ENCODE measurements at places on chromosomes 2 and 18.

- DNase-seq: no peak
These were observed 10.8 kb downstream of the PCBP1 start for GRCh38 chr2:70098032-70098431.

GRCh38 chr18:51350081-51350480 is 152.6 kb upstream of the MEX3C start:
- no peak for DNase-seq

DNA sequence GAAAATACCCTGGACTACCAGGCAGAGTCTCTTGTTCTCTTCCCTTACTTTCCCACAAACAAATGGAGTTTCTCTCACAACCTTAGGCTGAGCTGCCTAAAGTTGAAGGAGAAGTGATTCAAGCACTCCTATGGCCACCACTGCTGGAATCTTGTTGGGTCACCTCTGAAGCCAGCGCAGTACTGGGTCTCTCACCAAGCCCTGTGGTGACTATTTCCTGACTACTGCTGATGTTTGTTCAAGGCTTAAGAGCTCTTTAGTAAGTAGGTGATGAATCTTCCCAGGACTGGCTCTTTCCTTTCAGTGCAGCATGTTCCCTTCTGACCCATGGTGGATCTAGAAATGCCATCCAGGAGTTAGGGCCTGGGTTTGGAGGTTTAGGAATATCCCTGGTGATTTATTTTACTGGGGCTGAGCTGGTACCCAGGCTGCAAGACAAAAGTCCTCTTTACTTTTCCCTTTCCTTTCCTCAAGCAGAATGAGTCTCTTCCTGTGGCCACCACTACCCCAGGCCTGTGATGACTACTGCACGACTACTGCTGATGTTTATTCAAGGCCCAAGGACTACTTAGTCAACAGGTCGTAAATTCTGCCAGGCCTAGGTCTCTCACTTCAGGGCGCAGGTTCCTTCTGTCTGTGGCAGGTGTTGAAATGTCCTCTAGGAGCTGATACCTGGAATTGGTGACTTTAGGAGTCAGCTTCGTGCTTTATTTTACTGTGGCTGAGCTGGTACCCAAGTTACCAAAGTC is 121.8 kb downstream of the SLC4A10 start:
- DNase-seq: no peak

DNA sequence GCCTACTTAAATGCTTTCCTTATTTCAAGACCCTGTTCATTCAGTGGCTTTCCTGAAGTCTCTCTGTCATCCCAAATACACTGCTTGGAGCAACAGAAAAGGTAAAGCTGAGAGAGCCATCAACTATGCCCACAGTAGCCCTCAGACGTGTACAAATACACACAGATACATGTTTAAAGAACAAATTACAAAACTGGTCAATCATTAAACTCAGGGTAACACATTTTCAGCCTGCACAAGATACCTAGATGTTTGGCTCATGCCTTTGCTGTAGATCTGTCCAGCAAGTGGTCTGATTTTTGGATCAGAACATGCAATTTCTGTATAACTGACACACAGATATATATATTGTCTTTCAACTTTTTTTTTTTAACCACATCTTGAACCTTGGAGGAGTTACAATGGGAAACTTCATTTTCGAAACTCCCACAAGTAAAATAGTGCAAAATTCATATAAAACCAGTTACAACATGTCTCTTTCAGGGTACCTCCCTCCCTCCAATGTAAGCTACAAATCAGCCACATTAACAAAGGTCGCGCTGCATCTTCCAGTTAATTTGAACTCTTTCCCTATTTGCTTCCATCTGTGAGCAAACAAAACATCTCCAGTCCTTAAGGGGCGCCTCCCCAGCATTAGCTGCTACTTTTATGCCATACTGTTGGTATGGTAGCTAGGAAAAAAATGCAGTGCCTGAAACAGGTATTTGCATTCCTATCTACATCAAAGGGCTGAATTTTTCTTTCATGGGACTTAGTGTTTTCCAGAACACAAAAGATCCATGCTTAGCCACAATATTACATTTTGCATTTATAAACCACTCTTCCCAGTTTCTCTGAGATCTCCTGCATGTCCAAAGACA is 311.9 kb downstream of the NRXN1 start:
- DNase-seq: no peak

DNA sequence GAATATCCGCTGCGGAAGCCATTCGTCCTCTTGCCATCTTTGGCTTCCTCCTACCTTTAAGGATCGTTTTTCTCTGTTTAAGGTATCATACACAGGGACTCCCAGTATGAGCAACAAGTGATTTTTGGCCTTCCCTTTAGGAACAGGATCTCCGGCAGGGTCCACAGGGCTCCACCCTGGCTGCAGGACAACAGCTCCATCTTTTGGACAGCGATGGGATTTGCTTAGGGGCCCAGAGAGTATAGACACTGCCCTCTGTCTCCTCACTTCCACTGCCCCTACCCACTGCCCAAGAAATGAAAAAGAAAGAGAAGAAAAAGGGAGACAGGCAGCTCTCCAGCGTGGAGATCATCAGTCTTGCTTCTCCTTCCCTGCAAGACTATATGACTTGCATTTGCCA is 224.5 kb downstream of the UXS1 start:
- no peak for DNase-seq

- DNase-seq: no peak
These were observed 7.4 kb downstream of the THNSL2 start for GRCh38 chr2:88177556-88177955.

DNA sequence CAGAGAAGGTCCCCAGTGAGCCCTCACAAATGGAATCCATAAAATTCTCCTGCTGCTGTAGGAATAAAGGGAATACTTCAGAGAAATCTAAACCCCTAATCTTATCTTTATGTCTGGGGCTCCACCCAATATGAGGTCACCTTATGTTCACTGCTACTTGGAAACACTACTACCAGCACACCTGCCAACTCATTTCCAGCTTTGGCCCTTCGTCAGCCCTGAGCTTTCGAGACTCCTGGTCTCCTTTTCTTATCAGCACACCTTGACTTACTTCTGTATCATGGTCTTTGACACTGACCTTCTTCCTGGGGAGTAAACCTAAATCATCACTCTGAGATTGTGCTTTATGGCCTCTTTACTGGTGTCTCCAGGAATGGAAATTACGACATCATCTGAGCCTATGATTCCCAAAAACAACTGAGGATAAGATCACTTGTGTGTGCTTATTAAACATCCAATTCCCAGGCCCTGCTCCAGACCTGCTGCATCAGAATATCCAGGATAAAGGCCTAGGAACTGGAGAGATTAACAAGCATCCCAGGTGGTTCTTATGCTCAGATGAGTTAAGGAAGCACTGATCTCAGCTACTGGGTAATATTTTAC is 22.2 kb upstream of the ASNSD1 start:
- DNase-seq: no peak

DNA sequence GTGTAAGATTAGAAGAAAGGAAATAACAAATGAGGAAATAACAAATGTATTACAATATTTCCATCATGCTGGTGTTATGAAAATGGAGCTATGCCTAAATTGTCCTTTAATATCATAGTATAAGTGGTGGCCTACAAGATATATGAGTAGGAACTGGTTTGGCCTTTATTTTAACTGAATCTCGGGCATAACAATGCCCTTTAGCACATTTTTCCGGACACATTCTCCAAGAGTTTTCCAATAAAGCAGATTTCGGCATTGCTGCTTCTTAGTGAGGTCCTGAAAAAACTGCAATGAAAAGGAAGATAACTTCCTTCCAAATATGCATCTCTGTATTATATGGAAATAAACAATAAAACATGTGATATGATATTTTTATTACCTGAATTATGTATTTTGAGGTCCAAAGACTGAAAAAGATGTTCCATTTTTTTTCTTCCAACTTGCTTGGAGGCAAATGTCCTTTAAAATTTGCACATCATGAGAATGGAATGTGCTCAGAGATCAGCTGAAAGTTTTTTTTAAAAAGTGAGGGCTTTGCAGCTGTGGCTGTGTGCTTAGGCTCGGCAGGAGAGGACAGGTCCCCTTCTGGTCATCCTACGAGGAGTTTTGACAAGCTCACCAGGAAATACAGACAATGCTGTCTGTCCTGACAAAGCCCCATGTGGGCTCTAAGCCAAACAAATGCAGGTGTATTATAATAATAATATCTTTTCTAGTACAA is 132.3 kb upstream of the RND3 start:
- DNase-seq: no peak

DNA sequence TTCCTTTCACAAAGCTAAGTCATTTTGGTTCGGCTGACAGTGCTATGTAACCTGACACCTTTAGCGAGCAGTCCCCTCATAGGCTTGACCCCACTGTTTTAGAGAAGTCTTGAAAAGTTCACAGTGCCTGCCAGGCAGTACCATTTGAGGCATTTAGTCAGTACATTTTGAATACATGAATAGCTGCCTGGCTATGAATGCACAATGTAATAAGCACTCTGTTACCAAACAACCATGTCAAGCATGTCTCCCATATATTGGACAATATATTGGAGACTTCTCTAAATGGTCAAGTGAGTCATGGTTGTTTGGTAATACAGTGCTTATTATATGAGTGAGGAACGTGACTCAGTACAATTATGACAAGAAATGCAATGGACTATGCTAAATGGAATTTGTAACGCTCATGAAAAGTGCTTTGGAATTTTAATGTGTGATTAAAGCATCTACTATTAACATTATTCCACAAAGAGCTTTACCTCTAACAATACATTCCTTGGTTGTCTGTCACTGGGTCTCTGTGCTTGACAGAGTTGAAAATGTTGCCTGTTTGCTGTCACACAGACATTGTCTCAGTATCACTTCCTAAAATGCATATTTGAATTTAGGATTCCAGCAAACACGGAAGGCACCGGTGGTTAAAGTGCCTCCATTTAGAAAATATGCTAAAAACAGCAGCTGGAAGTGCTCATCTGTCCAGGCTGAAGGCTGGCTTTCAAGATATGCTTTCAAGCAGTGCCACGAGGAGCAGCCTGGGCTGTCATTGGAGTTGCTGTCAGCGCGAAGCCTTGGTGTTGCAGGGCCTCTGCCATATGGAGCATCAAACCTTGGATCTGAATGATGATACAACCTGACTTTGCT is 458.6 kb downstream of the FBXO15 start:
- no peak for DNase-seq

- DNase-seq: no peak
These were observed 3.9 kb downstream of the ASIC4 start for GRCh38 chr2:219517954-219518778.

- DNase-seq: no peak
These were observed 215.9 kb downstream of the IRS1 start for GRCh38 chr2:226583715-226584114.

- DNase-seq: no peak
These were observed 186.4 kb upstream of the LRRTM1 start for GRCh38 chr2:80490964-80491363.

- DNase-seq: no peak
These were observed 63.9 kb downstream of the FAM161A start for GRCh38 chr2:61789807-61790602.

GRCh38 chr18:32274307-32274706 is 84.5 kb downstream of the MEP1B start:
- no peak for DNase-seq

- DNase-seq: no peak
These were observed 1.1 kb downstream of the MIB1 start for GRCh38 chr18:21741562-21742314.

GRCh38 chr2:213806125-213806726 is 522.0 kb downstream of the SPAG16 start:
- no peak for DNase-seq

GRCh38 chr2:156600196-156600595 is 164.0 kb downstream of the GPD2 start:
- DNase-seq: no peak

GRCh38 chr2:233976690-233977294 is 59.6 kb downstream of the TRPM8 start:
- no peak for DNase-seq
